ENCODE measurements at places on chromosomes 16 and 17. TPM values are rescaled to one million over a fixed set of nuclear protein-coding genes. Genes with fewer than 3 reads are reported as not detected.

The PTGES3L gene
- polyA plus RNA-seq, result 0.73 TPM

The RHOT1 gene
- polyA plus RNA-seq, result 22.6 TPM

GRCh38 chr17:47218896-47219430, 9.8 kb downstream of the MYL4 start:
- DNase-seq, result no peak

DNA sequence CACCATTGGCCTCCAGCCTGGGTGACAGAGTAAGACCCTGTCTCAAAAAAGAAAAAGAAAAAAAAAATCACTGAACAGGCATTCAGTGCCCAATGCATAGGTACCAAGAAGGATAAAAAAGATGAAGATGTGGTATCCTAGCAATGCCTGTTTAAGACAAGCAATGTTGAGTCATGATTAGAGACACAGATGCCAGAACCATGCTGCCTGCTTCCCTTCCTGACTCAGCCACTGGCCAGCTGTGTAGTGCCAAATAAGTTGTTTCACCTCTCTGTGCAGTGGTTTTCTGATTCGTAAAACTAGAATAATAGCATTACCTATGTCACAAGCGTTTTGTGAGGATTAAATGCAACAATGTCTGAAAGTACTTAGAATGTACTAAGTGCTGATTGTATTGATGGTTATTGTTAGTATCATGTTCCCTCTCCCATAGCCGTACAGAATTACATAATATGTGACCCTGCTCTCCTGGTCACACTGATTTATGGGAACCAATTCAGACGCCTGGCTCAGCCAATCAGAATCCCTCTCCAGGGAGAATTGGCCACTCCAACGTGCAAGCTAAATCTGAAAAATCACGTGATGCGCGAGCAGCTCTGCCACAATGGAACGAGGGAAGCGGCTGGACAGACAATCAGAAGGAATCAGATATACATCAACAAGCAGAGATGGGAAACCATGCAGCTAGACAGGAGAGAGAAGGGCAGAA, 241.9 kb downstream of the SLC39A11 start:
- DNase-seq, result no peak

The CFAP97D1 gene
- not detected for polyA plus RNA-seq

- no peak for DNase-seq
Observed at GRCh38 chr16:28167221-28167620, 44.5 kb downstream of the XPO6 start.

The NACA2 gene
- not detected for polyA plus RNA-seq

The CLEC18A gene
- 0.37 TPM for polyA plus RNA-seq

DNA sequence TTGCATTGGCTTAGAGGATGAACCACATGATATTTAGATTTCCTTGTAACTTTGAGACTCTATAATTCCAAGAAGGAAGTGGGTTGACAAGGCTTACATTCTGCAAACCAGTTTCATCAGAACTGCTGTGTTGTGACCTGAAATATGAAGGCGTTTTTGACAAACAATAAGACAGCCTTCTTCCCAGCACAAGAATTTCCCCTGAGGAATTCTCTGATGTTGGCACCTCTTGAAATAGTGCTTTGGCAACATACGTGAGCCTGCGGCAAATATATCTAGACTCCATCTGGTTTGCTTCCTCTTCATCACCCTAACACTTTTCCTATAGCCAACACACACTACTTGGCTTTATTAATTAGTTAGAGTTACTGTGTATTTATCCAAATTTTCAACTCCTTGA, 585.5 kb upstream of the SOX9 start:
- DNase-seq, result no peak

DNA sequence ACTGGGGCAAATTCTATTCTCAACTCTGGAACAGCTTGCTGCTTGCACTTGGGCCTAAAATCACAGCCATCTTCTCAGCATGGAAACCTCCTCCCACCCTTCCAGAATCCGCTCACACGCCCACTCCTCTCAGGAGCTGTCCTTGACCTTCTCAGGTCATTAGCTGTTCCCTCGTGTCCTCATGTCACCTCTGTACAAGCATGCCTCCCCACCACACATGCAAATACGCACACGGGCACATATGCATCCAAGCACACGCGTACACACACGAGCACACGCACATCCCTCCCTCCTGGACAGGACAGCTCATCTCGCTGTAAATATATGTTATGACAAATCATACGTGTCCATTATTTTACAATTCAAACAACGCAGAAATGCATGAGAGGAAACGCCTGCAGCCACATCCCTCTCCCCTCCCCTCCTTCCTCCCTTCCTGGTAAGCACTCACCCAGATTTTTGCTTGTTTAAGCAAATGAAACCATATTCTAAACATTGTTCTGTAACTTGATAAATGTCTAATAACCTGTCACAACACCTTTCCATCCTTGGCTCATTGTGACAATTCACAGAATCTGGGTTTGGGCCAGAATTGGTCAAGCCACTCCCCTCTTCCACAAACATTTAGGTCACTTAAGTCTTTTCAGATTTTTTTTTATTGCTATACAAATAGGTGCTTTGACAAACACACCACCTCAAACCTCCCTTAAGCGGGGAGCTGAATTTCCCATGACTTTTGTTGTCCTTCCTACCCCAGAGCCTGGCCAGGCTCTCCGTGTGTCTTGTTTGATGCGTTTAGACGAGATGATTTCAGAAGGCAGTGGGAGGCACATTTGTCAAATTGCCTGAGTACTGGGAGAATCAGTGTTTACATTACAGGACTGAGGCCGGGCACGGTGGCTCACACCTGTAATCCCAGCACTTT, 41.7 kb downstream of the DNAH17 start:
- no peak for DNase-seq

- DNase-seq, result no peak
Observed at GRCh38 chr16:78098087-78098486, 1.4 kb upstream of the WWOX start.

GRCh38 chr16:189604-190186, 9.4 kb downstream of the HBQ1 start:
- no peak for DNase-seq

DNA sequence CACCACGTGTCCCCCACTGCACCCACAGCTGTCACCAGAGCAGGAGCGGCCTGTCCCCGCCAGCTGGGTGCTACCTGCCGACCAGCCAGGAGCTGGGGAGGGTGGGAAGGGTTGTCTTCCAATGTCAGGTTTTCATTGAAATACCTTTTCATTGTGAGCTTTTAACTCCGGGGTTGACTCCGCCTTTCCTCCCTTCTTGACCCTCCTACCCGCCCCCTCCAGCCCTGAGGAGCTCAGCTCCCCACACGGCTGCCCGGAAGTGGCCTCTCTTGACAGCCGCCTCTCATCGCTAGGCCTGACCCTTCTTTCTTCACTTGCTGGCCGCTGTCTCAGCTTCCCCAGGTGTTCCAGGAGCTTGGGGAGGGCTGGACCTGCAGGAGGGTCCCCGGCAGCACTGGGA, 21.2 kb upstream of the GNG13 start:
- no peak for DNase-seq

GRCh38 chr16:64455275-64455674, 666.6 kb downstream of the CDH11 start:
- DNase-seq, result no peak

The PLA2G10 gene
- 3.2 TPM for polyA plus RNA-seq

The PIK3R6 gene
- not detected for polyA plus RNA-seq

DNA sequence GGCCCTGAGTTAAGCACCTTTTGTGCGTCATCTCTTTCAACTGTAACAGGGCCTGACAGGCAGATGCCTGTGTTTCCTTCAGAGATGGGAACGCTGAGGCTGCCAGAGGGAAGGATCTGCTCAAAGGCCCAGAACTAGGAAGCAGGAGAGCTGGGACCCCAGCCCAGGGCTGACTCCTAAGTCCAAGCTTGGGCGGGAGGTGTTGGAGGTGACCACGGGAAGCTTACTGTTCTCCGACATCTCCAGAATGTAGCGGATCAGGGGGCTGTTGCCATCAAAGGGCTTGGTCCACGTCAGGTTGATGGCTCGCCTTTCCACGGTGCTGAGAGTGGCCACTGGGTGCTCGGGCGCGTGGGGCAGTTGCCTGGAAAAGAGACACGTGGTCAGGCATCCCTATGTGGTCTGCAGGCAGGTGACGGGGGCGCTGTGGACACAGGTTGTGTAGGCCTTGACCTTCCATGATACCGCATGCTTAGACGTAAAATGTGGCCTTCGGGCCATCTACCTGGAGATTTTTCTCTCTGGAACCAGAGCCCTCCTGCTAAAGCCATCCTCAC, 111.4 kb upstream of the CDC42EP4 start:
- no peak for DNase-seq

DNA sequence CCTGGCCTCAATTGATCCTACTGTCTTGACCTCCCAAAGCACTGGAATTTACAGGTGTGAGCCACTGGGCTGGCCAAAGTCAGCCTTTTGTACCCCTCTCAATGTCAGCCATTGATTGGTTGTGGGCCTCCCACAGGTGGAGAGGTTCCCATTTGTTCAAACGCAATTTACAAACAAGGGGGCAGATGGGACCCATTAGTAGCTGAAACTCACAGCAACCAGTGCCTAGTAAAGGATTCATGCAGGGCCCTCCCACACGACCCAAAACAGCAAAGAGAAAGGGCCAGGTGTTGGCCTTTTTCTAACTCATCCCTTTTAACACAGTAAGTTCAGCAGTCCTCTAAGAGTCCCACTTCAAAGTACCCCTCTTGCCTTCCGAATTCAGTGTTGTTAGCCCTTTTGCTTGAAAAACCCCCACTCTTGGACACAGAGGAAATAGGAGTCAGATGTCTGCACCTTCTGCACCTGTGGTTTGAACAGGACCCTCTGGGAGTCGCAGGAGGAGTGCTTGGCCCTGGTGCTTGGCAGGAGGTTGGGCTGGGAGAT, 89.2 kb downstream of the PITPNC1 start:
- no peak for DNase-seq

- DNase-seq, result no peak
Observed at GRCh38 chr16:23502466-23502865, 7.8 kb downstream of the GGA2 start.

GRCh38 chr17:31834448-31834847, 24.6 kb downstream of the COPRS start:
- no peak for DNase-seq

- DNase-seq, result no peak
Observed at GRCh38 chr16:77445324-77445723, 10.5 kb upstream of the ADAMTS18 start.

The GDPD3 gene
- polyA plus RNA-seq, result 5.4 TPM

- no peak for DNase-seq
Observed at GRCh38 chr16:17160285-17160853, 310.4 kb downstream of the XYLT1 start.

DNA sequence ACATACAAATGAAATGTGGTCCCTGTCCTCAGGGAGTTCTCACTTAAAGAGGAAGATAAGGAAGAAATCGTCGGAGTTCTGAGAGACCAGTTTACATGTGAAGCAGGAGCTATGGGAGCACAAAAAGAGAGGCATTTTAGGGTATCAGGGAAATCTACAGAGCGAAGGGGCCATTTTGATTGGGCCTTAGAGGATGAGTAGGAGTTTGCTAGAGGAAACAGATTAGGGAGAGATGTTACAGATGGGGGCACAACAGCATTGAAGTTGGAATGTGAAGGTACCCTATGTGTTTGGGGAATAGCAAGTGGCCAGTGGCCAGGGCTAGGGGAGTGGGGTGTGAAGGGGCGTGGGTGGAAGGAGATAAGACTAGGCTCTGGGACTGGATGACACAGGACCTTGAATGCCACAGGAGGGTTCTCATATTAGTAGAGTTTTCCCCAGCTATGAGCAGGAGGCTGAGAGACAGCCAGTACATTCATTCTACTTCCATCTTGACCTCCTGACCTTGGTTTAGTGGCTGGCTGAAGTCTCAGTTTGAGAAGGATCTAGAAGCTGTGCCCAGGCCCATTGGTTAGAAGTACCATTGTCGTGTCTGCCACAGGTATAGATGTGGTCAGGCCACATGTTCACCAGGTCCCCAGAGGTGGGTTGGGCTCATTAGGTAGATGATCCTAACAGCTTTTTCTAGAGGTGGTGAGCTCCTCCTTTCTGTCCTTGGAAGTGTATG, 34.8 kb downstream of the CPNE2 start:
- no peak for DNase-seq

DNA sequence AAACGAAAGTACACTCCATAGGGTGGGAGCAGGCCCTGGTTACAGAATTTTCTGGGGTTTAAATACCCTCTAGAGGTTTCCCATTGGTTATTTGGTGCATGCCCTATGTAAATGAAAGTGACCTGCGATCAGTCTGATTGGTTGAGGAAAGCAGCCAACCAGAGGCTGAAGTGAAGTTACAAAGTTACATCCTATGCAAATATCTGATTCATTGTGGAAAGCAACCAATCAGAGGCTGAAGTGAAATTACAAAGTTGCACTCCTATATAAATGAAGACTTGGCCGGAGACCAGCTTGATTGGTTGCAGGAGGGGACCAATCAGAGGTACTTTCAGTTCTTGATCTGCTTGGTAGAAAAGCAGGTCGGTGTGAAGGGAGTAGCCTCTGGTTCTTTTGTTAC, 24.4 kb downstream of the NAA60 start:
- no peak for DNase-seq

GRCh38 chr17:16928406-16929034, 43.4 kb downstream of the TNFRSF13B start:
- DNase-seq, result no peak

The BAHCC1 gene
- 6.4 TPM for polyA plus RNA-seq

- peak; percentile 2 for DNase-seq
Observed at GRCh38 chr16:35754391-35755369, 2295.3 kb downstream of the TP53TG3F start.

The MGAT5B gene
- polyA plus RNA-seq, result not detected
